Type B pancreatic cell (in vitro differentiated cells): ENCODE measurements at places on chromosomes 3 and 15. TPM values are rescaled to one million over a fixed set of nuclear protein-coding genes. Genes with fewer than 3 reads are reported as not detected.
A peak's percentile ranks its signal among the peaks of the same experiment; 100 is the strongest.

DNA sequence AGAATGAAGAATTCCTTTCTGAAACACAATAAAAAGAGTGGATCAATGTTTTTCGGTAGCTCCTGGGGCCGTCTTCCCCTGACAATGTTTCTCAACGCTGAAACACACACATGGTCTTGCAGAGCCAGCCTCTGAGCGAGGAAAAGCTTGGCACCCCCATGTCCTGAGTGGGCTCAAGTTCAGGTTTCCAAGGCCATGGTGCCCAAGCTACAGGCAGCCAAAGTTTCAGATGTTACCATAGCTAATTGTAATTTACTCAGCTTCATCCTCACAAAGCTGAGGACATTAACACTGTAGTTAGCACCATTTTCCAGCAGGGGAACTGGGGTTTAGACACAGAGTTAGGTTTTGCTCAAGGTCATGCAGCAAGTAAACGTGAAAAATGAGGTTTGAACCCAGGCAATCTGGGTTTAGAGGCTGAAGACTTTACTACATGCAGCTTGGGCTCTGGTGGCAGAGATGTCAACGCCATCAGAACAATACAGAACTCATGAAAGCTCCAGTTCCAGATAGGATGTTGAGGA is 199.1 kb downstream of the TJP1 start:
- no peak overlapping the region for H3K4me3 ChIP-seq
- H3K36me3 ChIP-seq: no peaks in the 10 kb centered on the region
- H3K4me1 ChIP-seq: no peaks in the 10 kb centered on the region
- no peak for DNase-seq
- no peaks in the 10 kb centered on the region for H3K27me3 ChIP-seq
- H3K27ac ChIP-seq: no peak overlapping the region

DNA sequence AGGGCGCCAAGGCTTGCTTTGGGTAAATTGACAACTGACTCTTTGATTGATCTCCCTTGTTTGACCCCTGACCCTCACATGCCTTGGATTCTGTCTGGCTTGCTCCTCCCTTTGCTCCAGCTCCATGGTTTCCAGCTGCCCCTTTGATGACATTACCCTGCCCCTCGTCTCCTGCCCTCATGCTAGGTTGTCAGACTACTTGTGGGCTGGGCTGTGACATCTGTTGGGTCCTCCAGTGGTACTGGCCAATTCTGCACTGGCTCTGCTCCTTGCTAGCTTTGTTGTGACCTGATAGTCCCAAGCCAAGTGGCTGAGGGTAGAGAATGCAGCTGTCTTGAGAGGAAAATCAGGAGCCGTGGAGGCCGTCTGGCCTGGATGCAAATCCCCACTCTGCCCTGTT is 6.2 kb downstream of the THSD4 start:
- H3K27me3 ChIP-seq: peaks cover 24% of the 10 kb centered on the region

DNA sequence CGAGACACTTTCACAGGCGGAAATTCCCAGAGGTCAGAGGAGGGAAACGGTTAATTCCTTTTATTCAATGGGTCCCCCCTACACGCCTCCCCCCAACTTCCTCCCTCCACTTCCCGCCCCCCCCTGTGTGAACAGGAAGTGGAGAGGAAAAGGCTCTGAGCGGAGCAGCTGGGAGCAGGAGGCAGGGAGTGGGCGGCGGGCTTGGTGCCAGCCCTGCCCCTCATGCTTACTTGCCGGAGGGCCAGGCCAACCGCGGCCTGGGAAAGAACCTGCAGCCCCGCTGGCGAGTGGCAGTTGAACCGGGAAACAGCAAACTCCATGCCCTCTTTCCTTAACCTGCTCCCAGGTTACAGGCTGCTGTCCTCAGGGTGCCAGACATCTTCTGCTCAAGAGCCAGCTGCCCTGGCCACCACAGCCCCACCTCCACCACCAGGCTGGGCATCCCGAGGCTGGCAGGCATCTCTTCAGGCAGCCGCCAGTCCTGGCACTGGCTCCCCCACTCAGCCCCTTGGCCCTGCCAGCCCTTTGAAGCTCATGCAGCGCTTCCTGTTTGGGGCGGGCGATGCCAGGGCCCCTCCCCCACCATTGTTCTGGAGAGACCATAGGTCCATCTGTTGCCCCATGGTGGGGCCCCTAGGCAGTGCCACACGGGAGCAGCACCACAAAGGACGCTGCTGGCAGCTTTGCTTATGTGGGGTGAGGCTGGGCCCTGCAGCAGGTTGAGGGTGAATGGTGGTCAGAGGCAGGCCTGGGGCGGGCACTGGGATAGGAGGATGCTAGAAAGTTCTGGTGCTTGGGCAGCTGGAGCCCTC is 12.9 kb downstream of the VPS18 start:
- H3K4me3 ChIP-seq: no peak overlapping the region
- H3K4me1 ChIP-seq: peaks cover 32% of the 10 kb centered on the region
- no peaks in the 10 kb centered on the region for H3K27me3 ChIP-seq
- DNase-seq: no peak
- peaks cover 11% of the 10 kb centered on the region for H3K36me3 ChIP-seq

GRCh38 chr15:40239693-40240618 is 1.1 kb downstream of the PAK6 start:
- H3K36me3 ChIP-seq: no peaks in the 10 kb centered on the region
- H3K4me3 ChIP-seq: peak overlapping the region; percentile 76
- no peak for DNase-seq
- peaks cover 13% of the 10 kb centered on the region for H3K27me3 ChIP-seq

Gene AP3B2
- 7.3 and 8.0 TPM in 2 replicates for total RNA-seq

DNA sequence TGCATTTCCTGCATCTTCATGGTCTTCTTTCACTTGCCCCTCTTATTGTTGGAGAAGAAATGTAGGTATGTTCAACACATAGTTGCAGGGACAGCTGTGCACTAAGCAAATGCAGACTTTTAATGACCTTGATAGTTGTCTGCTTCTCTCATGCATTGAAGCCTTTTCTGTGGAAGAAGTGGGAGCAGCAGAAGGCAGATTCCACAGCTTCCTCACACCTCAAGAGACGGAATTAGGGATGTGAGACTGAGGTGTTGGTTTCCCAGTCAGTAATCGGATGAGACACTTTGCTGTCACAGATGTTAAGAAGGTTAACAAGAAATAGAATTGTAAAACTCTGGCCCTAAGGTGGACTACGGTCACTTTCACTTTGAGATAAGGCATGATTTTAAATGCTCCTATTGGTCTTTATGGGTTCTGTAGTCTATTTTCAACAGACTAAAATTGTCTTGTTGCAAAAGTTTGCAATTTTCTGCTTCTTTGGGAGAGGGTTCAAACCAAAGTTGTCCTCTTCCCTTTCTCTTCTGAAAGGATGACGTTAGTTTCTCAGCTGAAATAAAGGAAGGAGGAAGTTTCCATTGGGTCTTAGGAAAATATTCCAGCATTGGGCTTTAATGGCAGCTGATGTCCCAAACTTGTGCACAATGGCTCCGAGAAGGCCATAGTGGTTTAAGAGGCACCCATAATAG is 117.4 kb downstream of the LPP start:
- H3K36me3 ChIP-seq: peaks cover 21% of the 10 kb centered on the region
- H3K4me3 ChIP-seq: no peak overlapping the region
- DNase-seq: no peak
- no peaks in the 10 kb centered on the region for H3K27me3 ChIP-seq
- H3K27ac ChIP-seq: peak overlapping the region; percentile 97
- H3K4me1 ChIP-seq: peaks cover 52% of the 10 kb centered on the region

GRCh38 chr3:174444391-174444790 is 414.7 kb upstream of the NAALADL2 start:
- H3K36me3 ChIP-seq: peaks cover 9% of the 10 kb centered on the region
- DNase-seq: no peak
- H3K27me3 ChIP-seq: no peaks in the 10 kb centered on the region
- H3K4me3 ChIP-seq: no peak overlapping the region
- peaks cover 11% of the 10 kb centered on the region for H3K4me1 ChIP-seq

- no peak for DNase-seq
- H3K36me3 ChIP-seq: no peaks in the 10 kb centered on the region
- peaks cover 5% of the 10 kb centered on the region for H3K27me3 ChIP-seq
- peaks cover 9% of the 10 kb centered on the region for H3K4me1 ChIP-seq
- no peak overlapping the region for H3K27ac ChIP-seq
- no peak overlapping the region for H3K4me3 ChIP-seq
These were observed 98.2 kb downstream of the HHLA2 start for GRCh38 chr3:108394563-108394962.

DNA sequence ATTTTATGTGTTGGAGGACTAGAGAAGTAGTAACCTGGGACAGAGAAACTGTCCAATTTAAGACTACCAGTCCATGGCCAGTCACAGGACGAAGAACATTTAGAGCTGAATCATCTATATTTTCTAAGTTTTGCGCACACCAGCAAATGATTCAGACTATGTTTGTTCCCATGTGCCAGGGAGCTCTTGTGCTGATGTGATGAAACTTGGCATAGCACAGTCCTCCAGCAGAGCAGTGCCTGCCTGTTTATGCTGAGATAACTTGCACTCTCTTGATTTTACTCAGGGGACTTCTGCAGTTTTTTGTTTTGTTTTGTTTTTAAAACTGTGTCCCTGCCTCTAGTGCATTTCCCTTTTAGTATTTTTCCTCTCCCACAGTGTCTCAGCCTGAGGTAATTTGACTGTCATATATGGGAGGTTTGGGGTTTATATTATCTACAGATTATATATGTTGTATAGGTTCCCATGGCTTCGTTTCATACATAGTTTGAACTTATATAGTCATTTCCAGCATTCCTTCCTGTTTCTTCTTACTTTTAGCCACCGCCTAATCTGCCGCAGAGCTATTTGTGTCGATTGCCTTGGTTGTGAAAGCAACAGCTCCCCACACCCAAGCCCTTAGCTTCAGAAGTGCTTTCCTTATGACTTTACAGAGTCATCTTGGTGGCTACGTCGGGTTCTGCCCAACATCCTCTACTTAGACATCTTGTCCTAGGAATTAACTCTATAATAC is 45.5 kb downstream of the PPM1L start:
- H3K27ac ChIP-seq: no peak overlapping the region
- peaks cover 23% of the 10 kb centered on the region for H3K4me1 ChIP-seq
- H3K4me3 ChIP-seq: no peak overlapping the region
- DNase-seq: no peak
- no peaks in the 10 kb centered on the region for H3K27me3 ChIP-seq
- no peaks in the 10 kb centered on the region for H3K36me3 ChIP-seq

GRCh38 chr3:28172748-28173147 is 68.7 kb upstream of the CMC1 start:
- DNase-seq: no peak
- H3K4me3 ChIP-seq: no peak overlapping the region
- H3K27ac ChIP-seq: no peak overlapping the region
- no peaks in the 10 kb centered on the region for H3K4me1 ChIP-seq

DNA sequence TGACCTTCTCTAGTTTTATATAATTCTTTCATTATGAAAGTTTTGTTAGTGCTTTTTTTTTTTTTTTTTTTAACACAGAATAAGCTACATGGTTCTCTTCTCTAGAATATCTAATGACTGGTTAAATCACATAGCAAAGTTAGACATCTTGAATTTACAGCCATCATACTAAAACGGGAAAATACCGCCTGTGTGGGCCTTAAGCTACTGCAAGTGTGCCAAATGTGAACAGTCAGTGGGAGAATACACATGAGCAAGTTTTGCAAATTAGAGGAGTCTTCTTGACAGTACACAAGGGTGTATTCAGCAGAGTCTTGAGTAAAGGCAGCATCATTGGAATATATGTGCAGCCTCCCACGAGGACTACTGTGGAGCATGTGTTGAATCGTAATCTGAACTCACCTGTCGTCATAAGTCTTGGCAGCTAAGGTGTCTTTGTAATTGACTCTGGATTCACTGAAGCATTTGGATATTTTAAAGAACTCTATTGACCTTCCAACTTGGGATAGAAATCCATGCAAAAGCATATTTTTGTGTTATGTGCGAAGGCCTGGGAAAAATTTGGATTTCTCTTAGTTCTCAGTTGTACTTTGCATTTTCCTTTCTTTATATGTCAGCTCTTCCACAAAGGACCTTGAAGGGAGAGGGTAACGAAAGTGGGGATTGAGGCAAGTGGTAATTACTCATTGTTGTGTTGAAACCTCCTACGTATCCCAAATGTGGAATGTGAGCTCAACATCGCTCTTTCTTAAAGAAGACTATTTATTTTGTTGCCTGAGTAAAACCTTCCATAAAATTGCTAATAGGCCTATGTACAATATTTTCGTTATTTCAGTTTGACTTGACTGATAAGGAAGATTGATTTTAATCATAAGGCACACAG is 117.4 kb downstream of the ATG7 start:
- peaks cover 44% of the 10 kb centered on the region for H3K4me1 ChIP-seq
- H3K27ac ChIP-seq: no peak overlapping the region
- peaks cover 11% of the 10 kb centered on the region for H3K36me3 ChIP-seq
- no peaks in the 10 kb centered on the region for H3K27me3 ChIP-seq
- DNase-seq: no peak

Gene ARHGEF26
- 7.8 and 12.7 TPM in 2 replicates for total RNA-seq

Gene SKOR1
- total RNA-seq: 0.29 and 0.65 TPM in 2 replicates

GRCh38 chr3:65584913-65585312 is 453.8 kb downstream of the MAGI1 start:
- peaks cover 28% of the 10 kb centered on the region for H3K4me1 ChIP-seq
- no peak for DNase-seq
- H3K4me3 ChIP-seq: no peak overlapping the region
- H3K36me3 ChIP-seq: no peaks in the 10 kb centered on the region

Gene RTP3
- not detected in 2 replicates for total RNA-seq

- no peak overlapping the region for H3K27ac ChIP-seq
- no peaks in the 10 kb centered on the region for H3K36me3 ChIP-seq
- DNase-seq: no peak
- H3K4me1 ChIP-seq: peaks cover 34% of the 10 kb centered on the region
- H3K27me3 ChIP-seq: no peaks in the 10 kb centered on the region
These were observed 47.3 kb downstream of the P3H2 start for GRCh38 chr3:190073264-190074008.

Gene SCN11A
- 0.21 and 1.4 TPM in 2 replicates for total RNA-seq

Gene SLC2A2
- total RNA-seq: 1.9 and 5.7 TPM in 2 replicates

DNA sequence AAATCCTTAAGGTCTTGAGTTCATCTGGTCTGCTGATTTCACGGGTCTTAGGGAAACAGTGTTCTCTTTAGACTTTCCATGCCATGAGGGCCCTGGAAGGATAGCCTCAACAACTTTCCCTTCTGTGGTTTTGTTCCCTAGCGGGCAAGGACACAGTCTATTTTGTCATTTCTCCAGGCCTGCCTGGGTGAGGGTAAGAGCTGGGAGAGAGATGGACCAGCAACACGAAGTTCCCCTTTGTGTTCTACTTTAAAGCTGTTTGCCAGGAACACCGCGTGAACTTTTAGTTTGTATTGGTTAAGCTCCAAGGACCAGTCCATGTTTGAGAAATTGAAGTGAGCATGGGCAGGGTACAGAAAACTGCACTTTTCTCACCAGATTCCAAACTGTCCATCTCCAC is 20.9 kb downstream of the ST3GAL6 start:
- H3K4me3 ChIP-seq: no peak overlapping the region
- H3K36me3 ChIP-seq: peaks cover 22% of the 10 kb centered on the region
- no peak overlapping the region for H3K27ac ChIP-seq
- H3K27me3 ChIP-seq: no peaks in the 10 kb centered on the region
